LHCN-M2 (cell line): ENCODE measurements at places on chromosomes 12 and 14.

DNA sequence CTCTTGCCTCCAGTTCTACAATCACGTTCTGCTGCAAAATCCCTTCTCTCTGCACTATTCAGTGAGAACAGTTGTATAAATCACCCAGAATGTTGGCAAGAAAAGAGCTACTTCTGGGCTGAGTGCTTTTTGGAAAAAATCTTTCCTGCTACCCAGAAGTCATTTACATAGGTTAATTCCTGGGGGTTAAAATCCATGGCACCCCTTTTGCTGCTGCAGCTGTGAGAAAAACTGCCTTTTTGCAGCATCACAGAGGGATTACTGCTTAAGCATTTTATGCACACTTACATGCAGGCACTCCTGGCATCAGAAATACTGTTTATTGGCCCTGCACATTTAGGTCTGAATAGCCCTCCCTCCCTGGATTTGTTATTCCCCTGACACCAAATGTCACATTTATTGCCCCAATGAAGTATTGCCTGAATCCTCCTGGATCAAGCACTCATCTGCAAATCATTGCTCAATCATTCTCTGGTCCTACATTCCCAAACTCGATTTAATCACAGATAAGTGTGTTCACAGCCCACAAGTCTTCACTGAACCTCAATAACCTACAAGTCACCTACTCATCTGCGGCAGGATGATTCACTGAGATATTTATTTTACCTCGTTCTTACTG is 43.1 kb upstream of the CCDC196 start:
- DNase-seq: no peak

DNA sequence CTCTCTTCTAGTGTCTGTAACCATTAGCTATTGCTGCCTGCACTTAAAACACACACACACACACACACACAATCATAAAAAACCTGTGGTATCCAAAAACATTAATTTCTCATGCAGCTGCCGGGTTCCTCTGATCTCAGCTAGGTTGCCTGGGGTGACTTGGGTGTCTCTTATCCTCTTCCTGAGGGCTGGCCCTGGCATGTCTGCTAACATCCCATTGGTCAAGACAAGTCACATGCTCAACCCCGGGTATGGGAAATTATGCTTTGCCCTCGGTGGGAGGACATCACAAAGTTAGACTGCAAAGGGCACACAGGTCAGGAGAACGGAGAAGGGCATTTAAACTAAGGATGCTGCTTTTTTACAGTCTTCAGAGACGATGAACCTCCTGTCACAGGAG is 55.7 kb downstream of the TRPV4 start:
- DNase-seq: peak; percentile 63

- no peak for DNase-seq
Observed at GRCh38 chr14:99507860-99508640, 26.8 kb downstream of the CCNK start.

- peak; percentile 44 for DNase-seq
Observed at GRCh38 chr12:97308576-97309198, 153.9 kb upstream of the RMST start.

GRCh38 chr14:95068080-95068479 is 89.2 kb downstream of the DICER1 start:
- DNase-seq: no peak

DNA sequence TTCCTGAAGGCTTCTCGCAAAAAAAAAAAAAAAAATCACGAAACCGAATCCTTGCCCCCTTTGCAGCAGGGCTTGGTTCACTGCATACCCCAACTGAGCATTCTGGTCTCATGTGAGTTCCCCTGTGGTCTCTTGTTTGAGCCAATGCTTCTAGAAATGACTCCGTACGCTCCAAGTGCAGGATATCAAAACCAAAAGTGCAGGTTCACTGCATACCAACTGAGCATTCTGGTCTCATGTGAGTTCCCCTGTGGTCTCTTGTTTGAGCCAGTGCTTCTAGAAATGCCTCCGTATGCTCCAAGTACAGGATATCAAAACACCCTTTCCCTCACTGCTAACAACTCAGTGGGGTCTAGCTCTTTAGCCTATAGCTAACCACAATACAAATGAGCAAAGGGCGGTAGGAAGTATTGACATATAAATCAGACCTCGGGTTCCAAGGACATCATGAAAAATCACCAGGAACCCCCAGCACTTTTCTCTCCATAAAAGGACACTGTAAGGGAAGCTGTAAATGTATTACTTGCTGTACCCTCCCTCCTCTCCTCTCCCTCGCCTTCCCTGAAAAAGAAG is 206.3 kb upstream of the NOS1 start:
- DNase-seq: no peak

DNA sequence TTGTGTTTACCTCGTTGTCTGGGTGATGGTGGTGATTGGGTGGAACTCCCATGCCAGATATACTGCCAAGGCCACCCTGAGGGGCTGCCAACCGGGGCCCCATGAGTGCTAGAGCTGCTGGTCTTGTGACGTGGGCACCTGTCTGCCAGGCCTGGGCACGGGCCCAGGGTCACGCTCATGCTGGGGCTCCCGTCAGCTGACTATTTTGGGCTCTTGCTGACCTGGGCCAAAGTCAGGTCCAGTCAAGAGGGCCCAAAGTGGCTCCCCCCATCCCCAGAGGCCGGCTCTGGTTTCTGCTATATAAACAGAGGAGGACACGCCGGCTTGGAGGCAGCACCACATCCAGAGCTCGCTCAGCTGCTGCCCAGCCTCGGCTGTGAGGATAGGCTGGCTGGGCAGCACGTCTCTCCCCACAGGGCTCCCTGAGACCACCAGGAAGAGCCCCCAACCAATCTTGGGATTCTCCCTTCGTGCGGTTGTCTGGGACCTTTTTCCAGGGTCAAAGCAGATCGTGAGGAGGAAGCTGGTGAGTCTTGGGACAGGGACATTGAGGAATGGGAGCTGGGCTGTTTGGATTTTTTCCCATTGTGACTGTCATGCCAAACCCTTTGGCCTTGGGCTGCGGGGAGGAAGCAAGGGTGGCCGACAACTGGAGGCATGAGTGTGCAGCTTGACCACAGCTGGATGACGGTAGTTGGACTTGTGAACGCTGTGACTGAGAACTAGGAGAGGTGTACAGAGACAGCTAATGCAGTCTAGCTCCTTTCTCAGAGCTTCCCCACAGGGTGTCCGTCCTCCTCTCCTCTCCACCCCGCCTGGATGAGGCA is 7.6 kb upstream of the NR4A1 start:
- DNase-seq: no peak

- no peak for DNase-seq
Observed at GRCh38 chr14:79464468-79464867, 746.8 kb downstream of the DIO2 start.

DNA sequence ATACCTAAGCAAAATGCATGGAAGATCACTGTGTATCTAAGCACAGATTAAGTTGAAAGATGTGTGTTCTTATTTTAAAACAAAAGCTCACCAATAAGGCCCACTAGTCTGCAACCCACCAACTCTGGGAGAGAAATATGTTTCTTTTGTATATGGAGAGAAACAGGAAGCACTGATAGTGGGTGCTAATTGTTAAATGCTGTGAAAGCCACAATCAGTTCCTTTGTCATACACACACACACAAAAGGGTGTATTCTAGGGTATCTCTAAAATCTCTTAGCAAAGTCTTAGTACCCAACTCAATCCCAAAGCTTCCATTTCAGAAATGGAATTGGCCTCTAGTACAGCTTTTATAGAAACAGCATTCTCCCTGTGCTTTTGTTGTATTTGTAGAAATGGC is 272.7 kb upstream of the FLRT2 start:
- DNase-seq: no peak

- no peak for DNase-seq
Observed at GRCh38 chr12:50518090-50518489, 13.3 kb downstream of the DIP2B start.

GRCh38 chr12:49451468-49452259 is 84.4 kb downstream of the SPATS2 start:
- no peak for DNase-seq

DNA sequence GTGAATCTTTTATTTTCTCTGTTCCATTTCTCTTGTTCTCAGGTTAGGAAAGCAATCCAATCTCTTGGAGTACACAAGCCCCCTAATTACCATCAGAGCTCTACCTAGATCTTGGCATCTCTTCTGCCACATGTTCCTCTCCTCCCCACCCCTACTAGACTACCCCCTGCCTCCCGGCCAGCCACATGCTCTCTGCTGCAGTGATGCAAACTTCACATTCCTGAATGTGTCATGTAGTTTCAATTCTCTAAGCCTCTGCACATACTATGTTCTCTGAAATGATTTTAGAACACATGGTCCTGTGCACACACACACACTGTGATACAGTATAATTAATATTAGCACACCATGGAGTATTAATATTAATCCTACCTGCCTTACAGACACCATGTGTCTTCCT is 104.6 kb downstream of the EFCAB11 start:
- DNase-seq: peak; percentile 26

DNA sequence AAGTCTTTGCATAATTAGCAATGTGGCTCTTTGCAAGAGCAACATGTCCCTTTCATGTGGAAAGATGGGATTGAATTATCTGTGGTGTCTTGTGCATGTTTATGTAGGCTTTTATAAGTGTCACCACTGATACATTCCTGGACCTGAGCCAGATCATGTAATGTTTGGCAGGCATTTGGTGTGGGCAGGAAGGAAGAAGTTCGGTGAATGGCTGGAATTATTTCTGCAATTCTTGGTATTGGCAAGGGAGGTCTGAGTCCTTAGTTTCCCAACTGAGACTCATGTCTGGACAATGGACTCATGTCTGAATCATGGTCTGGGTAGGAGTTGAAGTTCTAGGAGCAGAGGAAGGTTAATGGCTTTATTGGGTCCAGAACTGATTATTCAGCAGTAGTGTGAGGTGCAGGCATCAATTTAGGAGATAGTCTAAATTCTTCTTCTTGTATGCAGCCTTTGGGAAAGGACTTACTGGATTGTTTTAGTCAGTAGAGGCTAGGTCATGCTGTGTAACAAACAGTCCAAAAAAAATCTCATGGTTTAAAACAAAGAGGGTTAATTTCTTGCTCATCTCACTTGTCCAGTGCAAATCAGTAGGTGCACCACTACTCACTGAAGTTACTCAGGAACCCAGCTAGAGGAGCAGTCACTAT is 186.5 kb upstream of the LHX5 start:
- no peak for DNase-seq

DNA sequence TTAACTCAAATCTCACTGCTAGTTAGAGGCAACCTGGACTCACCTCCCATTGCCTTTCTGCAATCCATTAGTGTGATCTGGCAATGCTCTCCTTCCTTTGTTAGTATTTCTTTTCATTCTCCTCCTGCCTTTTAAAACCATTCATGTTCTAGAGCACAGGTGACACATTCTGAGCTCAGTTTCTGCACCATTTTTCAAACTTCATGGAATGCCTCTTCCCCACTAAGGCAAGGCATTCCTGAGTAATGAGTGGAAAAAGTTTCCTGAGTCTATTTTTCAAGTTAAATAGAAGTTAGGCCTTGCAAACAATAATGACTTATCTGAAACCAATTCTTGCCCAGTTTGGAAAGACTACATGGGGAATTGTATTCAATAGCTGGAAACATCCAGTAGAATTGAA is 1001.8 kb downstream of the BCL11B start:
- no peak for DNase-seq
